ENCODE measurements at places on chromosomes 6 and 20.

GRCh38 chr6:5208471-5208971 is 52.2 kb downstream of the LYRM4 start:
- DNase-seq, result no peak

GRCh38 chr6:118334634-118335033 is 213.5 kb upstream of the PLN start:
- no peak for DNase-seq

- DNase-seq, result peak; percentile 10
Measured at GRCh38 chr6:147205690-147206600, 1.7 kb downstream of the STXBP5 start.

DNA sequence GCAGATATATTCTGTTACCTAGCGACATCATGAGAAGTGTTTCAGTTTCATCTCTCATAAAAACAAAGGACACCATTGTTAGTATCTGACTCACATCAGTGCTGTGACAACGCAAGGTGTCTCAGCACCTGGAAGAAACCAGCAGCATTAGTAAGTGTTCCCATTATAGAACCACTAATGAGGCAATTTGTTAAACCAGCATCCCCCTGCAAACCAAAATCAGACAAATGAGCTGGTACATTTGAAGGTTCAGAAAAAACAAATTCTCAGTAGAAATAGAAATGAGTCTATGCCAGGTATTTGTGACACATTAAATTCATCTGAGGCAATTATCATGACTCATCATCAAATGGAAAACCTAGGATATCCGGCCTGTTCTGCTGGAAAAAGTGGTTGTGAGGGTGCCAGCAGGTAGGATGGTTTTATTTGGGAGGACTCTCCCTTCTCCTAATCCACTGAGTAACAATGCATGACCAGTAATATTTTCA is 151.7 kb downstream of the TMEM200A start:
- DNase-seq, result peak; percentile 90

DNA sequence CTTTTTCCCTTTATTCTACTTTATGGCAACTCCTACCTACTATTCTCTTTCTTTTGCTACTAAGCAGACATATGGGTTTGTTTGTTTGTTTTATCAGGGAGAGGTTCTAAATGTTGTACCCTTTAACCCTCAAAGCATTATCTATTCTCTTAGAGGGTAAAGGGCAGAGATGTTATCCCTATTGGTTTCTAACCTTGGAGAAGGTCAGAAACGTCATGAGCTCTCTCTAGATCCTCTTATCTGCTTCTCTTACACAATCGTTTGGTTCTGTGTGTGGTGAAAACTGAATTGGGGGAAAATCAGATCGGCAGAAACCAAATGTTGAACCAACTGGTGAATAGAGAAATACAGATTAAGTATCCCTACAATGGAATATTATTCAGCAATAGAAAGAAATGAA is 6.4 kb upstream of the MPC1 start:
- DNase-seq, result no peak

DNA sequence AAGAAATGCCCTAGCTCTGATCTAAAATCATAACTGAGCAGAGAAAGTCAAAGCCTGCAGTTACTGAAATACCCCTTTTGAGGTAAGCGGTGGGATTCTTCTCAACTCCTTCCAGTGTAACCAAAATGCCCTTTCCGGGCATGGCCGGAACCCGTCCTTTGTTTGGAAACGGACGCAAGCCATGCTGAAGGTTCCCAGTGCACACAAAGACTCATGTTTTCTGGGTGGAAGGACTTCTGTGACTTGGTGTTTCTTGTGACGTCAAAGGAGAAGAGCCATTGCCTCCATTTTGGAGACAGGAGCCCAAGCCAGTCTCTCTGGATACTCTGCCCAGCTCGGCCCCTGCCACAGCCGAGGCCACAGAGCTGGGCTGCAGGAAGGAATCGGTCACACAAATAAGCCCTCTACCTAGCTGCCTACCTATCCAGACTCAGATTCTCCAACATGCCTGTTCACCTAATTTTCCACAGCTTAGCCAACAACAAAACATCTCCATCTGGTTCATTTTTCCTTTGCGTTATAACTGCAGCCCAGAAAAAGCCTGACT is 182.8 kb downstream of the TBXT start:
- DNase-seq, result no peak

GRCh38 chr6:136031982-136032381 is 180.5 kb downstream of the PDE7B start:
- peak; percentile 37 for DNase-seq

DNA sequence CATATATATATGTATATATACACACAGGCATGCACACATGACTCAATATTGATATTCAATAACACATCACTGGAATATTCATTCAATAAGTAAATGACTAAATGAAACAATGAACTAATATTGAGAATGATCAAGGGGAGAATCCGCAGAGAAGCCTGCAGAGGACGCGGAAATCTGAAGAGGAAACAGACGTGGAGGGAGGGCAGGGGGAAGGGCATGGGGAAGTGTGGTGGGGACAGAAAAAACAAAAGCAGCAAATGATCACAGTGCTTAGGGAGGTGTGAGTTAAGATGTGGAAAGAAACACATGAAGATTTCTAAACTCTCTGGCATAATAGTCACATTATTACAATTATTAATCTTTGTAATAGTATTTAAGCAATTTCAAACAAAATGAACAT is 14.5 kb downstream of the PERP start:
- no peak for DNase-seq

GRCh38 chr6:70280400-70280853 is 22.5 kb downstream of the COL9A1 start:
- peak; percentile 2 for DNase-seq

DNA sequence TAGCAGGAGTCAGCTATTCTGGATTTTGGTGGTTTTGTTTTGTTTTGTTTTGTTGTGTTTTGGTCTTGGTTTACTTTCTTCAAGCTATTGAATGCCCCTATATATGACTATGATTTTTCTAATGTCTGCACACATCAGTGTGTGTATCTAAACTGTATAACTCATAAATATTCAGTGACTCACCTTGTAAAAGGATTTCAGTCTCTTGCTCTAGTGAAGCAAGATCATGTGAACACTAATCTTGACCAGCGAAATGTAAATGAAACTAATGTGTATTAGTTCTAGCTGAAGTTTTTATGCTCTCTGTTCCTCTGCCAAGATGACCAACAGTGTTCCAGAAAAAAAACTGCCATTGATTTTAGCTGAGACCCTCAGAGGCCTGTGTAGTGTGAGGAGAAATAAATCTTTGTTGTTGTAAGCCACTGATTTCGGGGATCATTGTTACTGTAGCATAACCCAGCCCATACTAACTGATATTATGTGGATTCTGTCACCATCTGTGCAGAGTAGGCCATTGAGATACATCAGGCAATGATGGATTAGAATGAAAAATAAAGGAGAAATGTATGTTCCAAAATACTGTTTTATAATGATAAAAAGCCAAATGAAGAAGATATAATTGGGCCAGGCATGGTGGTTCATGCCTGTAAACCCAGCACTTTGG is 11.5 kb upstream of the BTBD9 start:
- DNase-seq, result no peak

- no peak for DNase-seq
Measured at GRCh38 chr6:31918069-31918720, 9.3 kb upstream of the C2 start.

DNA sequence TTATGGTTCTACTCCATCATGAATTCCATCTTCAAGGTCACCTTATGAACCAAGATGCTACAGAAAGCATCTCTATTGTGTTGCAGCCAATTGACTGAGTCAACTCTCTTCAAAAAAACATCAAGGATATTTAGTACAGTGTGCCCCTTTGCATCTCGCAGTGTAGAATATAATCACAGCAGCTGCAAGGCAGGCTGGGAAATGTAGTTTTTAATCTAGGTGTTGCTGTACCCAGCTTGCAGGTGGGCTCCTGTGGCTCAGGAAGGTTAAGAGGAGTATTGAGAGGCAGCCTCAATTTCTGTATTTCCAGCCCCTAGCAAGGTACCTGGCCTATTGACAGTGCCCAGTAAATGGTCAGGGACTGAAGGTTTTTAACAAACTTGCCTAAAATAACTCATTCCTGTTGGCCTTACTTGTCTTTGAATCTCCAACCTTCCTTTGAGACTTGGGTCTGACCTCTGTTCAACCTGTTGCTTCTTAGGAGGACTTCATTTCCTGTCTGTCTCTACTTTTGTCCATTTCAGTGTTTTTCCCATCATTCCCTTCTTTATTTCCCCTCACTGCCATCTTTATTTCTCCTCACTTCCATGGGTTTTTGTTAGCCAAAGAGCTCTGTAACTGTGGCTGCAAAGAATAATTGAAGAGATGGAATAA is 150.5 kb downstream of the DNAH8 start:
- no peak for DNase-seq

DNA sequence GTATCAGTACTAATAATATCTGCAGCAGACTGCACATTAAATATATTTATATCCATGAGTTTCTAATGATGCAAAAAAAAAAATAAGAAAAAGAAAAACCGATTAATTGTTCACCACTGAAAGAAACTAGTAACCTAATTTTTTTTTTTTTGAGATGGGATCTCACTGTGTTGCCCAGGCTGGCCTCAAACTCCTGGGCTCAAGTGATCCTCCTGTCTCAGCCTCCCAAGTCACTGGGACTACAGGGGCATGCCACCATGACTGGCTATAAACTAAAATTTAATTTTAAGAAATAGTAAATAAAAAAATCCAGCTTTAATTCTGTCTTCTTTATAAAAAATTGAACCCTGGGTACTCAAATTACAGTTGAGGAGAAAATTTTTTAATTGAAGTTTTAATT is 358.2 kb downstream of the QKI start:
- DNase-seq, result no peak

GRCh38 chr20:42402455-42402854 is 784.3 kb upstream of the CHD6 start:
- no peak for DNase-seq

DNA sequence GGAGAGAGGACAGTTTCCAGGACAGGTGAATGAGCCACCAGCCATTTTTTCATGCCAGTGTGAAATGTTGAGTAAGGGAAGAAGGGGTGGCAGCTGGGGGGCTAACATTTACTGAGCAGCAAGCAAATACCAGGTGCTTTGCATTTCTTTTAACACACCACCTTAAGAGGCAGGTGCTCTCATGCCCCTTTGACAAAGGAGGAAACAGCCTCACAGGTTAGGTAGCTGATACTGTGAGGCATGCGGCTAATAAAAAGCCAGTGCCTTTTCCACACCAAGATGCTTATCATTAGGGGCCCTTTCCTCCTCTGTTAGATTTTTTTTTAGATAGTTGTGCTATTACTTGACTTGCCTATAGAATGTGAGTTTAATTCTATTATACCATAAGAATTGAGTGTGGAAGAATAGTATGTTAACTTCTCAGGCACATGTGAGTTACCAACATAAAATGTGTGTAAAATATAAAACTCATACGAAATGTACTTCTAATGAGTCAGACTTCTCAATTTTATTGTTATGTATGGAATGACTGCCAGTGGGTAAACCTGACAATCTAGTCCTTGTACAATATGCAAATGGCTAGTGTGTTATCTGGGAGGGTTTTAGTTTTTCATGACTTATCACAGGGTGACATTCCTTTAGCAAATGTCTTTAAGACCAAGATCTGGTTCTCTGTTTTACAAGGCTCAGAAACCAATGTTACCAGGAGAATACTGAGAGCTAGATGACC is 260.0 kb downstream of the TMEM242 start:
- DNase-seq, result peak; percentile 22

- peak; percentile 67 for DNase-seq
Measured at GRCh38 chr6:146670161-146670560, 71.4 kb downstream of the ADGB start.

GRCh38 chr6:111958534-111958933 is 85.3 kb upstream of the FYN start:
- DNase-seq, result no peak

DNA sequence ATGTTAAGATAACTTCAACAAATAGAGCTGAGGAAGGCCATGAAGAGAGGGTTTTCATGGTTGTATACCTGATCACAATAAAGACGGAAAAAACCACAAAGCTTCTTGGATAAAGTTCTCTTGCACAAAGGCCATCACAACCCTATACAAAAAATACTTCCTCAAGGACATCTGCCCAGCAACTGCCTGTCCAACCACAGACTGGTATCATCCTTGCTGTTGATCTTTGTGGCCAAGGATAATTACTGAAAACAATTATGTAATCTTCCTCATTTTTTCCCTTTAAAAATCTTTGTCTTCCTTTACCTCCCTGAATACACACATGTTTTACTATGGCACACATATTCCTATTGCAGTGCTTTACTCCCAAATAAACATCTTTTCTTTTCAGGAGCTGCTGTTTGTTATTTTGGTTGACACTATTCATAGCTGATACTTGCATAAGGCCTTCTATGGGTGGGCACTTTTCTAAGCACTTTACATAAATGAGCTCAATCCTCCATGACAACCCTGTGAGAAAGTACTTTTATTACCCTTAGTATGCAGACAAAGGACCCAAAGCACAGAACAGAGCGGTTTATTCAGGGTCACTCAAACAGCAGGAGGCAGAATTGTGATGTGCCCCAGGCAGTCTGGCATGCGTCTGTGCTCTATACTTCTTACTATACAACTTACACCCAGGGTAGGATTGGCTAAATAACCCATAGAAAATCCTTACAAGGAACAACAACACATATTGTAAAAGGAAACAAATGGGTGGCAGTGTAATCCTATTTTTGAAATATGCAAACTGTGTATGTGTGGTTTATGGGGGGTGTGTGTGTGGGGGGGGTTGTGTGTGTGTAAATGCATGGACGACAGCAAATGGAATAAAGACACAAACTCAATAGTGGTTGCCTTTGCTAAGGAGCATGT is 35.1 kb downstream of the SNRNP48 start:
- DNase-seq, result no peak

GRCh38 chr6:12567682-12568081 is 148.9 kb upstream of the PHACTR1 start:
- no peak for DNase-seq

- no peak for DNase-seq
Measured at GRCh38 chr20:6614836-6615235, 152.7 kb upstream of the BMP2 start.

DNA sequence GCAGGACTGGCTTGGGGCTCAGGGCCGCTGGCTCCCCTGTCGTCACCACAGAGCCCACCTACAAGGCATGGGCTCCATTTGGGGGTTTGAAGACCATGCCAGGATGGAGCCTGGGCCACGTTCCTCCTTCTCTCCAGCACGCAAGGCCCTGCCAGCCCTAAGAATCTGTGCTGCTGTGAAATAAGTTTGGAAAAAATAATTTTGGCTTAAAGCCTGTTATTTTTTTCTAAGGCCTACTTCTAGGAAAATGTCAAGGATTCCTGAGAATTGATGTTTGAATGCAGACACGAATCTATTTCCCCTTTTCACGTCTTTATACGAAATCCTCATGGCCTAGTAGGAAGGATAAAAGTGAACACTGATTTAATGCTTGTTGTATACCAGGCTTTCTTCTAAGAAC is 107.5 kb downstream of the LRFN2 start:
- DNase-seq, result no peak
